ENCODE measurements at places on chromosomes 12 and 14. TPM values are rescaled to one million over a fixed set of nuclear protein-coding genes. Genes with fewer than 3 reads are reported as not detected.

The ACVRL1 gene
- total RNA-seq: 5.8 TPM

The HPD gene
- total RNA-seq: 0.18 TPM

The MBIP gene
- 9.3 TPM for total RNA-seq

The HSPB8 gene
- 12.9 TPM for total RNA-seq

The CDKN3 gene
- total RNA-seq: 48.9 TPM

The RNASE3 gene
- not detected for total RNA-seq

The ACOT6 gene
- total RNA-seq: not detected

GRCh38 chr12:125120566-125120965, 55.3 kb downstream of the AACS start:
- no peak overlapping the region for H3K4me3 ChIP-seq
- no peak overlapping the region for H3K27ac ChIP-seq
- peaks cover 28% of the 10 kb centered on the region for H3K36me3 ChIP-seq
- no peaks in the 10 kb centered on the region for H3K27me3 ChIP-seq
- no peaks in the 10 kb centered on the region for H3K4me1 ChIP-seq
- no peak for DNase-seq

DNA sequence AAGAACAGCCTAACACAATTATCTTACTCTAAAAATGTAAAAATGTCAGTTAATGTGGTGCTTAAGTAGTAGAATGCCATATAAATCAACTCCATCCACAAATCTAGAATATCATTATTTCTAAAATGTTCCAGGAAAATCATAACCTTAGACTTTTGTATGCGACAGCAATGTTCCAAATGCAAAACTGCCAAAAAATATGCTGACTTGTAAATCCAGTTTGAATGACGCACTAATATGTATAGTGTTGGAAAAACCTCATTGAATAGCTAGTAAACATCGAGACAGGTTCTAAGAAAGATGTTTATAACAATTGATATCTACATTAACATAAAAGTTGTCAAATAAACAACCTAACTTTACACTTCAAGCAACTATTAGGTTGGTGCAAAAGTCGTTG, 469.1 kb upstream of the PRICKLE1 start:
- H3K27ac ChIP-seq: no peak overlapping the region
- H3K27me3 ChIP-seq: no peaks in the 10 kb centered on the region
- DNase-seq: no peak
- no peak overlapping the region for H3K4me3 ChIP-seq
- no peaks in the 10 kb centered on the region for H3K36me3 ChIP-seq

GRCh38 chr12:113007166-113007565, 28.8 kb downstream of the OAS2 start:
- H3K4me1 ChIP-seq: no peaks in the 10 kb centered on the region
- DNase-seq: peak; percentile 18
- H3K27ac ChIP-seq: no peak overlapping the region
- no peaks in the 10 kb centered on the region for H3K36me3 ChIP-seq
- H3K27me3 ChIP-seq: no peaks in the 10 kb centered on the region
- no peak overlapping the region for H3K4me3 ChIP-seq

DNA sequence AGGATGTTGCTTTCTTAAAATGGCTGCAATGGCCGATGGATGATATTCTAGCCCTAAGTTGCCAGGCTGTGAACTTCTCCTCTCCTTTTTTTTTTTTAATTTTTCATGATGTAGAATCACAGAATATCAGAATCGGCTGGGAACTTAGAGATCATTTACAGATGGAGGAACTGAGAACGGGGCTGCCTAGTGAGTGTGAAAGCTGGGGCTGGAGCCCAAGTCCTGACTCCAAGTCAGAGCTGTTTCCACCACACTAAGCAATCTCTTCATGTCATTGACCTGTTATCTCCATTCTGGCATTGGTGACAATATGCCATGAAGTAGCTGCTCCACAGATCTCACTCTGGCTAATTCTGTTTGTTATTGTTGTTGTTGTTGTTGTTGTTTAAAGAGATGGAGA, 121.7 kb downstream of the SLC38A1 start:
- DNase-seq: no peak
- H3K27ac ChIP-seq: no peak overlapping the region
- no peaks in the 10 kb centered on the region for H3K36me3 ChIP-seq
- no peaks in the 10 kb centered on the region for H3K4me1 ChIP-seq
- H3K4me3 ChIP-seq: no peak overlapping the region

DNA sequence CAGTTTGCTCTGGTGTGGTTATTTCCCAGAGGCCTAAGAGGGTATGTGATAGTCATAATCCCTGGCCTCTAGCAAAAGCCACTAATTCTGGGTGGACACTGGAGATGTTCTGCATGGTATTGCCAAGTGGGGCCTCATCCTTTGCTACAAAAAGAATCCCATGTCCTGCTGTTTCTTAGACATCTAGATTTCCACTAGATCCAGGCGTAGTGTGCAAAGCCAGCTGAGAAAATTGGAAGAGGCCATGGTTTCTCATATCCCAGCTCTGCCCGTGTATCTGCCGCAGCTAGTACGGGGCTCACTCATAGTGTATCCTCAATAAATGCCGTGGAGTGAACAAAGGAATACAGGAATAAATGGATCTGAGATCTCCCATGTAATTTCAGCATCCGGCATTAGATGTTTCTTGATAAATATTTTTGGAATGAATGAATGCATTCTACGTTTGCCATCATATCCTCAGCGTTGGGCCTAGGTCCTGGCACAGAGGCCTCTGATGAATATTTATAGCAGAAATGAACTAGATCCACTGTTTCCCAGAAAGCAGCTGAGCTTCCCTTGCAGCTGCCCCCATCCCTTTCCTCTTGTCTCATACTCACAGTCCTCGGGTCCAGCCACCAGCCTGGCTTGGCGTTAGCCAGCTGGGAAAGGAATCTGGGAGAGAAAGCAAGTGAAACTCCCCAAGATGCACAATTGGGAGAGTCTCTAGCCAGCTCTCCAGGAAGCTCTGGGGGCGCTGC, 76.3 kb upstream of the NOS1 start:
- no peaks in the 10 kb centered on the region for H3K27me3 ChIP-seq
- H3K4me3 ChIP-seq: no peak overlapping the region
- H3K27ac ChIP-seq: no peak overlapping the region
- DNase-seq: no peak
- H3K36me3 ChIP-seq: no peaks in the 10 kb centered on the region

GRCh38 chr12:104384141-104384880, 72.4 kb upstream of the CHST11 start:
- DNase-seq: no peak
- no peaks in the 10 kb centered on the region for H3K4me1 ChIP-seq
- H3K36me3 ChIP-seq: no peaks in the 10 kb centered on the region
- H3K27ac ChIP-seq: no peak overlapping the region
- H3K27me3 ChIP-seq: no peaks in the 10 kb centered on the region

DNA sequence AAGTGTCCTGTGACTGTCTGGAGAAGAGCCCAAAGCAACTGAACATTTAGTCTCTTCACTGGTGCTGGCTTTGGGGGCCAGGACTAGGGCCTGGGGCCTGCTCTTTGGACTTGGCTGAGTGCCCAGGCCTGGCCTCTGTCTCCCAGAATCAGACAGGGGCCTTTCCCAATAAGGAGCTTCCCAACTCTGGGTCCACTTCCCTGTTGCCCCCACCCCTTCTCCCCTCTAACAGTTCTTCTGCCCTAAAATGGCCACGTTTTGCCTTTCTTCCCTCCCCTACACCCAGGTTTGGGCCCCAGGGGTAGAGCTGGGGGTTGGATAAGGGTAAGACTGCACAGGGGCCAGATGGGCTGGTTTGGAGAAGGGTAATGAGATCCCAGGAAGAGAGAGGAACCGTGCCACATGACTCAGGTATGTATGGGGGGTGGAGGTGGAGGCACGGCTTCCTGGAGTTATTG, 10.0 kb upstream of the ITGA5 start:
- no peaks in the 10 kb centered on the region for H3K36me3 ChIP-seq
- no peak overlapping the region for H3K4me3 ChIP-seq
- no peak for DNase-seq
- peaks cover 22% of the 10 kb centered on the region for H3K4me1 ChIP-seq
- peak overlapping the region; percentile 42 for H3K27ac ChIP-seq

DNA sequence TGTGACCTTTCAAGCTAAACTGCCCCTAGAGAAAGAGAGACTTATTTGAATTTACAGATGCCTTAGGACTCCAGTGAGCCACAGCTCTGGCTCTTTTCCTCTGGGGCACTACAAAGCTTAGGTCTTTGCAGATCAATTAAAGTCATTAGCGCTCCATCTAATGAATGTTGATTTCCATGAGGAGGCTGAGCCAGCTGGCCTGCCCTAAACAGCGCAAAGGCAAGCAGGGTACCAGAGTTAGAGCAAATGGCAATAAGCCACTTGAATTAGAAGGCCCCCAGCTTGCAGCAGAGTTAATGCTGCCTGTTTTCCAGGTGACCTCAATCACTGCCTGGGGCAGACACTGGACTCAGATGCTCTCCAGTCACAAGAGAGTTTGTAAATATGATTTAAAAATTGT, 695.3 kb downstream of the DIO2 start:
- DNase-seq: no peak
- no peak overlapping the region for H3K4me3 ChIP-seq
- H3K27ac ChIP-seq: no peak overlapping the region
- H3K4me1 ChIP-seq: peaks cover 15% of the 10 kb centered on the region
- H3K36me3 ChIP-seq: no peaks in the 10 kb centered on the region

GRCh38 chr14:88242446-88242845, 80.6 kb downstream of the KCNK10 start:
- no peak overlapping the region for H3K4me3 ChIP-seq
- H3K27me3 ChIP-seq: no peaks in the 10 kb centered on the region
- no peak overlapping the region for H3K27ac ChIP-seq
- no peak for DNase-seq
- H3K4me1 ChIP-seq: no peaks in the 10 kb centered on the region

DNA sequence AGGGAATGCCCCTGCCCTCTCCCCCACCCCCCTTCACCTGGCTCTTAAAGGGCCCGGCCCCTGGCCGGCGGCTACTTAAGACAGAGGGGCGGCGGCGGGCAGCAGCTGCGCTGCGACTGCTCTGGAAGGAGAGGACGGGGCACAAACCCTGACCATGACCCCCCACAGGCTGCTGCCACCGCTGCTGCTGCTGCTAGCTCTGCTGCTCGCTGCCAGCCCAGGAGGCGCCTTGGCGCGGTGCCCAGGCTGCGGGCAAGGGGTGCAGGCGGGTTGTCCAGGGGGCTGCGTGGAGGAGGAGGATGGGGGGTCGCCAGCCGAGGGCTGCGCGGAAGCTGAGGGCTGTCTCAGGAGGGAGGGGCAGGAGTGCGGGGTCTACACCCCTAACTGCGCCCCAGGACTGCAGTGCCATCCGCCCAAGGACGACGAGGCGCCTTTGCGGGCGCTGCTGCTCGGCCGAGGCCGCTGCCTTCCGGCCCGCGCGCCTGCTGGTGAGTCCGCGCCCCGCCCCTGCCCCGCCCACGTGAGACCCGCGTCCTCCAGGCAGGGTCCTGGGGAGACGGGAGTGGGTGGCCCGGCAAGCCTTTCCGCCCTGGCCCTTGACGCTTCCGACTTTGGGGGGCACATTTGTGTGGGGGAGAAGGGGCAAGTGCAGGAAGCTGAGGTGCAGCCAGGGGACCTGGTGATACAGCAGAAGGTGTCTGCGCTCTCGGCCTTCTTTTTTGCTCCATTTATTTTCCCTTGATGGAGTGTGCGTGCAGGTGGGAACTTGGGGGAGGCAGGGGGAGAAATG, at the start of gene IGFBP6:
TSS of gene IGFBP6 (plus strand) at position 104 of the 790 bp plus-strand sequence. CDS start at position 155, 51 bp downstream.
- H3K27me3 ChIP-seq: no peaks in the 10 kb centered on the region
- H3K36me3 ChIP-seq: peaks cover 7% of the 10 kb centered on the region
- peak within 1 kb of the TSS; percentile 60 for H3K4me3 ChIP-seq
- DNase-seq: peak; percentile 34
- peak within 1 kb of the TSS; percentile 94 for H3K27ac ChIP-seq
- H3K4me1 ChIP-seq: peaks cover 32% of the 10 kb centered on the region

GRCh38 chr12:120764816-120765215, 39.2 kb downstream of the ACADS start:
- H3K27me3 ChIP-seq: no peaks in the 10 kb centered on the region
- no peak overlapping the region for H3K4me3 ChIP-seq
- DNase-seq: no peak
- H3K4me1 ChIP-seq: no peaks in the 10 kb centered on the region
- H3K36me3 ChIP-seq: peaks cover 55% of the 10 kb centered on the region
- no peak overlapping the region for H3K27ac ChIP-seq

DNA sequence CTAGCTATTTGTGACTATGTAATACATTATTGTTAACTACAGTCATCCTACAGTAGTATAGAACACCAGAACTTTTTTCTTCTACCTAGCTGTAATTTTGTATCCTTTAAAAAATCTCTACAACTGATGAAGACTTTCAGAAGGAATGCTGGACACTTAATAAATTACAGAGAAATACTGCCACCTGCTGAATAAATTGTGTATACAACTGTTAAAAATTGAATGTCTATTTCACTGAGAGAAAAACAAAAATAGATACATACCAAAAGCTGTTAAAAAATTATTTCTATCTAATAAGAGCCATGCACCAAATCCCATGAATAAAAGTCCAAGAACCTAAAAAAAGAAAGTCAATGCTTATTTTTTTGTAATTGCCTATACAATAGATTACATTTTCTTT, 6.6 kb downstream of the TSPAN19 start:
- no peak overlapping the region for H3K27ac ChIP-seq
- H3K4me3 ChIP-seq: no peak overlapping the region

All from IMR-90 (cell line).